LHCN-M2 (cell line): ENCODE measurements at places on chromosomes 11 and 22. TPM values are rescaled to one million over a fixed set of nuclear protein-coding genes. Genes with fewer than 3 reads are reported as not detected.

The PARVA gene
- 49.6 and 55.7 TPM in 2 replicates for total RNA-seq

The POTEH gene
- not detected in 2 replicates for total RNA-seq

The CEND1 gene
- 2.4 and 3.5 TPM in 2 replicates for total RNA-seq

The OR51B2 gene
- not detected in 2 replicates for total RNA-seq

GRCh38 chr11:84236436-84236835 lies 950.3 kb upstream of the CCDC90B start:
- no peak for DNase-seq

- DNase-seq, result no peak
Observed at GRCh38 chr11:11482730-11483129, 129.7 kb upstream of the CSNK2A3 start.

DNA sequence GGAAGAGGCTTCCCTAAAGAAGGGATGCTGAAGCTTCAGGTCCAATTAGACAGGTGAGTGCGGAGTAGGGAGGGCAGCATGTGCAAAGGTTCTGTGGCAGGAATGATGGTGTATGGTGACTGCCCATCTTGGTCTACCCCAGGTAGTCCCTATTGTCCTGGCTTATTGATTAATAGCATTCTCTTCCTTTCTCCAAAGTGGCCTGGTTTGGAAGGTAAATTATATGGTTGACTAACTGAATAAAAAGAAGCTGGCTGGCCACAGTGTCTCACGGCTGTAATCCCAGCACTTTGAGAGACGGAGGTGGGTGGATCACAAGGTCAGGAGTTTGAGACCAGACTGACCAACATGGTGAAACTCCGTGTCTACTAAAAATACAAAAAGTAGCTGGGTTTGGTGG lies 230.5 kb downstream of the MIAT start:
- no peak for DNase-seq

- no peak for DNase-seq
Observed at GRCh38 chr11:14611939-14612338, 31.7 kb upstream of the PDE3B start.

GRCh38 chr11:35927682-35928081 lies 16.2 kb upstream of the LDLRAD3 start:
- DNase-seq, result no peak

GRCh38 chr11:7314811-7315604 lies 63.3 kb downstream of the SYT9 start:
- no peak for DNase-seq

DNA sequence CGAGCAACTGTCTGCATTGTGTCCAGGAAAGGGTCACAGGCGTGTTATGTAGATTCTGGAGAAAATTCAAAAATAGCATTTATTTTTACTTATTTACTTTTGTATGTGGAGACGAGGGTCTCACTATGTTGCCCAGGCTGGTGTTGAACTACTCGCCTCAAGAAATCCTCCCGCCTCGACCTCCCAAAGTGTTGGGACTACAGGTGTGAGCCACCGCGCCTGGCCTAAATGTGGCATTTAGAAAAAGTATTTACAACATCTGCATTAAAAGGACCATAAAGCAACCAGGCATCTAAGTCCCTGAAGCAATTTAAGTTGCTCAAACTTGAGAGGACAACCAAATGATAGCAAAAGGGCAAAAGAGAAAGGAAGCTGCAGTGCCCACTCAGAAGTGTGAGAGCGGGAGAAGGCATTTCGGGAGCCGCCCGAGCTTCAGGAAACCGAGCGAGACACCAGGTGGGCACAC lies 595 bp downstream of the TRIM66 start:
- no peak for DNase-seq

GRCh38 chr22:45210991-45211390 lies 29.7 kb downstream of the KIAA0930 start:
- no peak for DNase-seq
